ENCODE measurements at places on chromosomes 3 and 15.
A peak's percentile ranks its signal among the peaks of the same experiment; 100 is the strongest.

DNA sequence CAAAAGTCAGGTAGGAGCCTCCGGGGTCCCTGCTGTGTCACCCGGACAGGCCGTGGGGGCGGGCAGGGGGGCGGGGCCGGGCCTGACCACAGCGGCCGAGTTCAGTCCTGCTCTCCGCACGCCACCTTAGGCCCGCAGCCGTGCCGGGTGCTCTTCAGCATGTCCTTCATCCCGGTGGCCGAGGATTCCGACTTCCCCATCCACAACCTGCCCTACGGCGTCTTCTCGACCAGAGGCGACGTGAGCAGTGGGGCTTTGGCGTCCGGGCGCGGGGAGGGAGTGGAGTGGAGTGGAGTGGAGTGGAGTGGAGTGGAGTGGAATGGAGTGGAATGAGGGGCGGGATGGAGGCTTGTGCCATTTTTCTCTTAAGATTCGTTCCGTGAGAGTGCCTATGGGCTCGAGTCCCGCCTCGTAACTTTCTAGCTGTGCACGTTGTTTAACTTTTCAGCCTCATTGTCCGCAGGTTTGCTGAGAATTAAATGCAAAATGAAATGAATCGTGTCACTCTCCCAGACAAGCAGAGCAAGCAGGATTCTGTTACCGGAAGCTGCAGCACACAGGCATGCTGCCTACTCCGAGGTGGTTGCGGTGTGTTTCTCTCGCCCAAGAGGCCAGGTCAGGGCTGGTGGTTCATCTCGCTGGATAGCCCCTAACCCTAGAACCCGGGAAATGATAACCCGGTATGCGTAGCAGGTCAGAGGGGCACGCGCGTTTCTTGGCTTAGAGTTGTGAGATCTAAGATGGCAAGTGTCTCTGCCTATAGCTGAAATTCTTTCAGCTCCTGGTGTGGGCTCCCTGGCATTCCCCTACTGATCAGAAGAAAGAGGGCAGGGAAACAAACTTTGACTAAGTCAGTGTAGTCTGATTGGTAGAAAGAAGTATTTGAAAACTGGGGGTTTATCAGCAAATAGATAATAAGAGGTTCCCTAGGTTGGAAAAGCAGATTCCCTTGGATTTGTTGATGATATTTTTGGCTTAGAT lies at the start of gene FAH:
FAH (plus strand) TSS at position 104 of the 981 bp plus-strand sequence; CDS start at position 160, 56 bp downstream.
- DNase-seq: peak; percentile 63

GRCh38 chr15:80442728-80443403 lies 38.7 kb downstream of the ARNT2 start:
- no peak for DNase-seq

GRCh38 chr3:120462409-120462959 lies 11.7 kb upstream of the FSTL1 start:
- DNase-seq: no peak

GRCh38 chr3:54541369-54541768 lies 386.5 kb downstream of the LRTM1 start:
- no peak for DNase-seq

- DNase-seq: no peak
These were observed 169.7 kb downstream of the TJP1 start for GRCh38 chr15:29652595-29652994.

DNA sequence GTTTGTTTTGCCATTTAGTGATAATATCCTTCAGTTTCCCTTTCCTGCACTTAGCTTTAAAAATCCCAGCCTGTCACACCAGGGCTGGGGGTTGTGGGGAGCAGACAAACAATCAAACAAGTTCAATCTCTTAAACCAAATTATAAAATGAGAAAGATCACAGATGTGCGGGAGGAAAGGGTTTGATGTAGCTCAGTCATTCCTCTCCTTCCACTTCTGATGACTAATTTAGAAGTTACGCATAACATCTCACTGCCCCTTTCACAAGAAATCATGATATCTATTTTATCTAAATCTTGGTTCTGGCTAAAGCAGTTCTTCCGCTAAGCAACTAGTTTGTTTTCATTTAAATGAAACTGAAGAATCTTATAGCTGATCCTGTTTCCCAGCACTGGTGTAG lies 34.1 kb upstream of the ATG7 start:
- peak; percentile 93 for DNase-seq

DNA sequence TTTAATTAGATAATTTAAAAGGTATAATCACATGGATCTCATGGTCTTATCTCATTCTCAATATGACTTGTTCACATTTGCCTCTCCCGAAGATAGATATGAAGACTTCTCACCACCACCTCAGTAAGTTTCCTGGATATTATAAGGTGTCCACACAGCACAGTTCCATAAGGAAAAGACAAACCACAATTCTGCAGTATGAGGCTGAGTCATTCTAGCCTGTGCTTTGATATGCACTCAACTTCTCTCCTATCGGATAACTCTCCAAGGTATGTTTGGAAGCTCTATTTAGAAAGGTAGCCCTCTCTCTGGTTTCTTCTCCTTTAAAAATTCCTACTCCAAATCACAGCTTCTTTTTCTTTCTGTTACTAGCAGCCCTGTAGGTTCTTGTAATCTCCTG lies 612.8 kb downstream of the ZPLD1 start:
- no peak for DNase-seq

GRCh38 chr3:14209581-14210289 lies 31.1 kb downstream of the LSM3 start:
- no peak for DNase-seq

GRCh38 chr15:58434334-58434875 lies 2.6 kb downstream of the LIPC start:
- no peak for DNase-seq

DNA sequence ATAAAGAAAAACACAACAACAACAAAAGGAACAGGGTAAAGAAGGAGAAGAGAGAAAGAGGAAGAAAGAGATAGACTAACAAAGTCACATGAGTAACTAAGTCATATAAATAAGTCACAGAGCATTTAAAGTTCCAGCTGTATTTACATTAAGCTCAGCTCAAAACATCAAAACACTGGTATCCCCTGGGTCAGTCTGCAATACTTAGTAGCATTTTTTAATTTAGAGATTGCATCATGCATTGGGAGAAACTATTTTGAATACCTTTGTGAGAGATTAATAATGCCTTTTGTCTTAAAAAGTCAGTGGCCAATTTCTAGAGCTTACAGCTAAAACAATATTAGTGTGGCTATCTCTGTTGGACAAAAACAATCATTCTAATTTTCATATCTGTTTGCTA lies 78.4 kb downstream of the NEK10 start:
- DNase-seq: peak; percentile 10

- no peak for DNase-seq
These were observed 26.8 kb downstream of the IL16 start for GRCh38 chr15:81223346-81223971.

DNA sequence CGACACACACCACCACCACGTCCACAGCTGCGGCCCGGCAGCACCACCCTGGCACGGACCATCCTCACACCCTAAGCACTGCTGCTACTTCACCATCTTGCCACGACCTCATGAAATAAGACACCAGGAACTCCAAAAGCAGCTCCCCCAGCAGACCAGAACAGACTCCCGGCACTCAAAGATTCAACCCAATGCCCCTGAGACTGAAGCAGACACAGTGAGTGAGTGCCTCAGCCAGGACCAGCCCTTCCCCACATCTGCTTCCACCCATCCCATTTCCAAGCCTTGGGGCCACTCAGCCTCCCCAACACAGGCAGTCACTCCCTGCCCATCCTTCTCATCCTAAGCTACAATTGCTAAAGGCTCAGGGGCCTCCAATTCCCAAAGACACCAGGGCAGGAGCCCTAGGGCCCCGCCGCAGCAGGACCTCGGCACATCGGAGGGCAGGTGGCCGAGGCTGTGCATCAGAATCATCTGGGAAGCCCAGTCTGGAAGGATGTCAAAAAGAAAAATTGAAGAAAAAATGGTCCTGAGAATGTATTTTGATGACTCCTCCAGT lies 18.4 kb upstream of the OCA2 start:
- DNase-seq: no peak

DNA sequence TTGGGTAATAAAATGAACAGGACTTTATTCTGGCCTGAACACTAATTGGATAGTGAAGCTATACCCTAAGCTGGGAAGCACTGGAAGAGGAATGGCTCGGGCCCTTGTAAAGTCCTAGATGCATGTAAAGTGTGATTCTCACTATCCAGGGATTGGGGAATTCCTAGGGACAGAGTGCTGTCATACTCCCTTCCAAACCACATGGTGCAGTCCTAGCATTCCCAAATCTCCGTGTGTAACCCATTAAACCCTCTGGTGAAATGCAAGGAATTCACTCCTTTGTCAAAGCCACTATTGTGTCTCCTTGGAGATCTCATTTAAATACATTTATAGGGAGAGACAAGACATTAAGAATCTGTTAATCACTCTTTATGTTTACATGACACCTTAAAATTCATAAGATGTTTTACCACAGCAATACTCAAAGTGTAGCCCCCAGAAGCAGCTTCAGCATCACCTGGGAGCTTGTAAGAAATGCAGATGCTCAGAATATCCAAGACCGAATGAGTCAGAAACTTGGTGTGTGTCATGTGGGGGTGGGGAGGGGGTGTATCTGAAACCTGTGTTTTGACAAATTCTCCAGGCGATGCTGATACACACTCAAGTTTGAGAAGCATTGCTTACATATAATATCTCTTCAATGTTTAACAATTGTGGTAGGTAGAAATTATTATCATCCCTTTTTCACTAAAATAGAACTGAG lies 121.8 kb upstream of the NPHP3 start:
- DNase-seq: no peak

DNA sequence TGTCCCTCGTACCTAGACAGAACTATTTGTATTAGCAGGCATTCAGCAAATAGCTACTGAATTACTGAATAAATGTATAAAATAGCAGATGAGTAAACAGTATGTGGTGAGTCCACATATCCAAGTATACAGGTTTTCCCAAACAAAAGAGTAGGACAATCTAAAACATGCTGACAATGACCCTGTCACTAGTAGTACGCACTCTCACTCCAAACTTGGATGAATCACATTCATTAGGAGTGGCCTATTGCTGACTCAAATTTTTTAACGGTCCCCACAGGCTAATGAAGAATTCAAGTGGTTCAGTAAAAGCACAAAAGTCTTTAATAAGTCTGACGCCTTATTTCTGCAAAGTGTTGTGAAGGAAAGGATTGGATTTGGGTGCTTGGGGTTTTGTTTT lies 449.3 kb upstream of the THBS1 start:
- peak; percentile 80 for DNase-seq

DNA sequence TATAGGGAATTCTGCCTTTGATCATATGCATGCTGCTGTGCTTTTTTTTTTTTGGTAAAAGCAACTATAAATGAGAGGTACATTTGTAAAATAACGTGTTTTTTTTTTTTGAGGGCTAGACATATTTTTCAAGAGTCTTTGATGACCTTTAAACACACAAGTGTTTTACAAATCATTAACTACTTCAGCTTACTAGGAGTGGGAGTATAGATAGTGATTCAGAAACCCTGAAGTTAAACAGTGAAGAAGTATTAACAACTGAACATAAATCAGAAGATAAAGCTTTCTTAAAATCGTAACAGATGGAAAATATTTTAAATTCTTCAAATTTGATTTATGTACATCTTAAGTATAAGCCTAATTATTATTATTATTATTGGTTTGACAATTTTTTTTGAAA lies 2.9 kb upstream of the GMNC start:
- DNase-seq: no peak

DNA sequence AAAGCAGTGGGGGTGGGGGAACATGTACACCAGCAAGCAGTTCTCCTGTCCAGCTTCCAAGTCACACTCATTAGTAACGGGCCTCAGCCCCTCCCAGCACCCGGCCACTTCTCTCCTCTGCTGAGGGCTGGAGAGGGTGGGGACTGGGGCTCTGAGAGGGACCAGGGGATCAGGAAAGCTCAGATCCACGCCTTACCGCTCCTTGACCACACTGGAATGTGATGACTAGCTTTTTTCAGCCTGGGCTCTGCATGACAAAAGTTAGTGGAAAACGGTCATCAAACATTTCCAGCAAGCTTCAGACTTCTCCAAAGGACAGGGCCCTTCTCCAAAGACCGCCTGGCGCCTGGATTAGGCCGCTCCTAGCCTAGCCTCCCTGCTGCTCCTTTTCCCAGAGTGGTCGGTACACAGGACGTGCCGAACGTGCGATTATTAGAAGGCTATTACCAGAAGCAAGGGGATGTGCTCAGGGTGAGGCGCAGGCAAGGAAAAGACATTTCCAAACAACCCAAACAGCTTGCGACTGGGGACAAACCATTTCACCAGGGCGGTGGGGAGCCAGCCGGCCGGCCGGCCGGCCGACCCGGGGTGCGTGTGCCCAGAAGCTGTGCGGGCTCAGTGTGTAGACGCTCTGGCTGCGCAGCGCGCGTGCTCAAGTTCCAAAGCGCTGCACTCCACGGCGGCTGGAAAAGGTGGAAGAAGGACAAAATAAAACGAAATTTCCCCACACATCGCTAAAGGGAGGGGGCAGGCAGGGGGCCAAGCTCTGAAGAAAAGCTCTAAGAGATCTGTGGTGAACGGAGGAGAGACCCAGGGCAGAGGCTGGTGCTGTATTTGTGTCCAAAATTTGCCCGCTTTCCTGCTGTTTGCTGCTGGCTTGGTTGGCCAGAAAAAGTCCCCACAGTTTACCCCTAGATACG lies 51.0 kb upstream of the SSR3 start:
- DNase-seq: peak; percentile 89

GRCh38 chr3:23455775-23456174 lies 252.6 kb downstream of the UBE2E2 start:
- DNase-seq: peak; percentile 41

DNA sequence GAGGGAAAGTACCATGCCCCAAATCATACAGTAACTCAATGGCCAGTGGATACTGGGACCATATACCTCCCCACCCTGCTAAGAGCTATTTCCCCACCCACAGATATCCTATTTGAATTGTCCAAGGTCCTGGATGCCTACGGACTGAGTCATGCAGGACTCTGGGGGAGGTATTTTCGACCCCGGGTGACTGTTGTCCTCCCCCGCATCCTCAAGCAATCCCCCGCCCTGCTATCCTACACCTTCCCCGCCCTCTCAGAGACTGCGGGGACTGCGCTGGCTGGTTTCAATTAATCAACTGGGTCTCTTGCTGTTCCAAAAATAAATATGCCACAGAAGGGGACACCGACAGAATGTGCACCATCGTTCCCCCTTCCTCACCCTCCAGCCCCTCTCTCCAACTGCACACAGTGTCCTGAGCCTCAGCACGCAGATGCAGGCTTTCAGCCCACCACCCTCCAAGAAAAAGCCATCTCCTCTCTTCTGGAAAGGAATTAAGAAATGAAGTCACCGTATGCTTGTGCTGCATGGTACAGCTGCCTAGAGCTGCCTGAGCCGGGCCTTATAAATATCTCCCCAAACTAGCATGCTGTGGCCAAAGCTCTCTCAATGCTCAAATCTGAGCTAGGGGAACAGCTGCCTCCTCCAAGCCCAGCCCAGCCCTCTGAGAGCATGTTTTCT lies 8.1 kb downstream of the CAV3 start:
- peak; percentile 93 for DNase-seq

All from fibroblast of skin of back (primary cell).